ENCODE measurements at places on chromosomes 12 and 14. TPM values are rescaled to one million over a fixed set of nuclear protein-coding genes. Genes with fewer than 3 reads are reported as not detected.

DNA sequence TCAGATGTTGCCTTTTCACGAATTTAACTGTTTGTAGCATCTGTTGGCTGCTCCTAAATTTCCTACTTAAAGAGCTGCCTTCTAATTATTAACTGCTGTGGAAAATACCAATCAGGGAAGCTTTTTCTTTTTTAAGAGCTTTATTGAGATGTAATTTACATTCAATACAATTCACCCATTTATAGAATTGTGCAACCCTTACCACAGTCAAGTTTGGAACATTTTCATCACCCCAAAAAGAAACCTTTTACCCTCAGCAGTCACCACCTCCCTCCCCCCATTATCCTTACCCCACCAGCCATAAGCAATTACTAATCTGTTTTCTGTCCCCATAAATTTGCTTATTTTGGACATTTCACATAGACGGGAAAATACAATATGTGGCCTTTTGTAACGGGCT, 1.4 kb downstream of the PCNX4 start:
- peak overlapping the region; percentile 79 for H3K4me3 ChIP-seq
- peaks cover 44% of the 10 kb centered on the region for H3K36me3 ChIP-seq
- no peak for DNase-seq

DNA sequence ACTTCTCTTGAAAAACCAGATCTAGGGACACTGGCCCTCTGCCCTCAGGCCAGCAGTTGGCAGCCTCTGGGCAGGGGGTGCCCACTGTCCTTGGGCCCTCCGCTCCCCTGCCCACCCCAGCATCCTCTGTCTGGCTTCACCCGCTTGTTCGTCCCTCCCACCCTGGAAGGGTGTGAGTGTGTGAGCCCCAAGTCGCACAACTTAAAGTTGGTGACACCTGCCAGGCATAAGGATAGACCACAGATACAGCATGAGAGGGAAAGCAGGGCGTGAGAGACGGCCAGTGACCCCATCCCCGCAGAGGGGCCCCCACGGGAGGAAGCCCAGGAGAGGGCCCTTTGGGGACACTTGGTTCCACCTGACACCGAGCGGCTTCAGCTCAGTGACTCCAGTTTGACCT, 23.5 kb upstream of the RIMBP2 start:
- H3K27me3 ChIP-seq: no peaks in the 10 kb centered on the region
- no peak overlapping the region for H3K27ac ChIP-seq
- H3K36me3 ChIP-seq: no peaks in the 10 kb centered on the region
- no peak for DNase-seq

DNA sequence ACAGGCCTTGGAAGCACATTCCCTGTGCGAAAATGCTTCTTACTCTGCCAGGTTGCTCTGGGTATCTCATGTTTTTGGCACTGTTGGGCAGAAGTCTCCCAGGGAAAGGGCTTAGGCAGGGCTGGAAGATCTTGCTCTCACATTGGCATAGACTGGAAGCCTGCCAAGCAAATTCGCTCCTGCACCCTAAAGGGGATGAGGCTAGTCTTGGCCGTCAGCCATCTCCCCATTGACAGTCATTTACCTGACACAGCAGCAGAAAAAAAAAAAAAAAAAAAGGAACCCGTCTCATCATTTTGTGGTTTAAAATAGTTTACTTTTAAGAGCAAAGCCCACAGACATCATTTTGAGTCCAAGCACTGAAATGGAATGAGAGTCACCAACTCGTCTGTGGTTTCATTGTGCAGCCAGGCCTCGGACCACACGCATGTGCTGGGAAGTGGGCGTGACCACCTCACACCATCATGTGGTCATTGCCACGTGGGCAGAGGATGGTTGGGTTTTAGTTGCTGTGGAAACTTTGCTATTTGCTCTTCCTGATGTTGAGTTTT, 84.8 kb downstream of the NRXN3 start:
- H3K4me1 ChIP-seq: no peaks in the 10 kb centered on the region
- no peak overlapping the region for H3K27ac ChIP-seq
- DNase-seq: peak; percentile 3
- H3K4me3 ChIP-seq: no peak overlapping the region
- no peaks in the 10 kb centered on the region for H3K36me3 ChIP-seq

The ATG101 gene
- total RNA-seq: 35.0 TPM

The TRPV4 gene
- 13.0 TPM for total RNA-seq

The ARHGDIB gene
- total RNA-seq: 23.5 TPM

- no peaks in the 10 kb centered on the region for H3K36me3 ChIP-seq
- no peaks in the 10 kb centered on the region for H3K4me1 ChIP-seq
- no peak overlapping the region for H3K4me3 ChIP-seq
- no peak overlapping the region for H3K27ac ChIP-seq
These were observed 390.7 kb downstream of the VRK1 start for GRCh38 chr14:97187916-97188315.

- no peak overlapping the region for H3K4me3 ChIP-seq
- no peaks in the 10 kb centered on the region for H3K36me3 ChIP-seq
- no peak overlapping the region for H3K27ac ChIP-seq
- DNase-seq: no peak
These were observed 124.1 kb upstream of the SFSWAP start for GRCh38 chr12:131586761-131587160.

The HHIPL1 gene
- not detected for total RNA-seq

DNA sequence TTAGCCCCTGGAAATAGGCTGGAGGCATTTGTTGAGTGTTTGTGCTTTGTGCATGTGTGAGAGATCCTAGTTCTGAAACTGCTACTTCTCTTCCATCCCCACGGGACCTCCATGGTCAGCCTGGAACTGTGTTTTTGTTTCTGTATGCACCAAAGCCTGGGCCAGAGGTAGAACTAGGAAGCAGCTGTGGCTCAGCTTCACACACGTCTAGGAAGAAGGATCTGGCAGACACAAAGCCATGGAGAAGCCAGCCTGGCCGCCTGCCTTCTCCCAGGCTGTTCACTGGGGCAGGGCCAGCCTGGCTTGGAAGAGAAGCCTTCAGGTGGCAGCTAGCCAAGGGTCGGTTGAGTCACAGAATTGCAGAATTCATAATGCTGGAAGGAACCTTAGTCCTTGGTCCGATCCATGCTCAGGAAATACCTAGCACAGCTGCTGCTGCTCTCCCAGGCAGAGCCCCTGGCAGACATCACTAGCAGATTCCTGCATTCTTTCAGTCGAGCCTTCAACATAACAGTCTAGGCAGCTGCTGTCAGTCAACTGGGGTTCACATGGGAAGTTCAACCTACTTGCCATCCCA, 27.0 kb downstream of the RIN3 start:
- DNase-seq: peak; percentile 83
- H3K27me3 ChIP-seq: no peaks in the 10 kb centered on the region
- peaks cover 33% of the 10 kb centered on the region for H3K4me1 ChIP-seq
- peaks cover 19% of the 10 kb centered on the region for H3K36me3 ChIP-seq

DNA sequence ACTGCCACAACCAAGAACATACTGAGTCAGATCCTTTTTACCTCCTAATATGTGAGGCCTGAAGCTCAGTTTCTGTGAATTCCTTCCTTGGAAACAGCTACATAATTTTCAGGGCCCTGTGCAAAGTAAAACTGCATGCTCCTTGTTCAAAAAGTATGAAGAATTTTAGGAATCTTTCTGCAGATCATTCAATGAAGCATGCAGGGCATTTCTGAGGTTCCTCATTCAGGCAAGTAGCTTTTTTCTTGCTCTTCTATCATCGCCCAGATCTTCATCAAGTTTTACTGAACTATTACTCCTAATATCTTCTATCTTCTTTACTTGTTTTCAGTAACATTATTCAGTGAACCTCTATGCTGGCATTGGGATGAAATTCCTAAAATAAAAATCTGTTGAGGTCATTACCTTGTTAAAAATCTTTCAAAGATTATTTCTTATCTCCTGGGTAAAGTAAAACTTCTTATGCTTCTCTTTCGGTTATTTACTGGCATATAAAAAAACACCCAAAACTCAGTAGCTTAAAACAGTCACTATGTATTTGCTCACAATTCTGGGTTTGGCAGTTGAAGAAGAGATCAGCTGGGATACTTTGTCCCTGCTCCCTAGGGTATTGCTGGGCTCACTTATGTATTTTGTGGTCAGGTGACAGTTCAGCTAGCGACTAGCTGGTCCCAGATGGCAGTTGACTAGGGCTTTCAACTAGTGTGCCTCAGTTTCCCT, 42.6 kb upstream of the KRR1 start:
- DNase-seq: no peak
- H3K4me3 ChIP-seq: no peak overlapping the region
- no peaks in the 10 kb centered on the region for H3K36me3 ChIP-seq
- no peaks in the 10 kb centered on the region for H3K27me3 ChIP-seq
- H3K27ac ChIP-seq: peak overlapping the region; percentile 48
